Uterus (tissue), 4 donors: ENCODE measurements at places on chromosomes 11 and 22. TPM values are rescaled to one million over a fixed set of nuclear protein-coding genes. Genes with fewer than 3 reads are reported as not detected.

The VPREB3 gene
- total RNA-seq: not detected

The NAALADL1 gene
- total RNA-seq: 0.59 TPM

The ARHGAP20 gene
- total RNA-seq: 12.1 TPM

GRCh38 chr11:1138097-1138496, 19.7 kb upstream of the MUC5AC start:
- DNase-seq: no peak

GRCh38 chr11:3967695-3968094, 112.2 kb downstream of the STIM1 start:
- DNase-seq: no peak

GRCh38 chr22:25970999-25971811, 198.1 kb upstream of the SEZ6L start:
- no peak for DNase-seq

DNA sequence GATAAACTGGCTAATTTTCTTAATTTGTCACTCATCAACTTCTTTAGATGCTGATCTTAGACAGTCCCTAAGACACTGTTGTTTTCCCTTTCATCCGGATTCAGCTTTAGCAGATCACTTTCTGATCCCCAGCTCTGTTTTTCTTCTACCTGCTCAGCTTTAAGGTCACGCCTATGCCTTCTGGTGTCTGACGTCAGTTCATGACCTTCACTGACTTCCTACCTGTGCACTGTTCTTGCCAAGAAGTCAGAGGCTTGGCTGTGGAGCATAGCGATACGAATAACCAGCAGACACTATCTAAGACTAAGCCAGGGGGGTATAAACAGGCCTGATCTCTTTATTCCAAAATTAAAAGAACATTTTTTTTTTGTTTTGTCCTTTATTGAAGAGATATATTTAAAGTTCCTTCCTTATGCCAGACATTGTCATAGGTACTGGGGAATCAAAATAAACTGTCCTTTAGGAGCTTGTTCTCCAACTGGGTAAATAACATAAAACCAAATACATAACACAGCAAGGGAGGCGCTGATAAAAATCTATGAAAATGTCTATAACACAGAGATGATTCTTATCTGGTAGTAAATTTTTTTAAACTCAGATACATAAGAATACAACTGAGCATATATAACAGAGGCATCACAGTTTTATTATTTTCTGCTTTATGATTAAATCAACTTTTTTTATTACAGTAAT, 352.2 kb upstream of the CTSC start:
- no peak for DNase-seq
